ENCODE measurements at places on chromosomes 6 and 20. TPM values are rescaled to one million over a fixed set of nuclear protein-coding genes. Genes with fewer than 3 reads are reported as not detected.

The RRAGD gene
- total RNA-seq: 19.8 TPM

The RTF2 gene
- total RNA-seq: 79.2 TPM

The NOL7 gene
- total RNA-seq: 54.5 TPM

The SLC23A2 gene
- total RNA-seq: 15.1 TPM

The LPA gene
- 1.3 TPM for total RNA-seq

The MYL9 gene
- total RNA-seq: 1,833 TPM

The SIRPB2 gene
- 3.7 TPM for total RNA-seq

The AGPAT1 gene
- 88.4 TPM for total RNA-seq

DNA sequence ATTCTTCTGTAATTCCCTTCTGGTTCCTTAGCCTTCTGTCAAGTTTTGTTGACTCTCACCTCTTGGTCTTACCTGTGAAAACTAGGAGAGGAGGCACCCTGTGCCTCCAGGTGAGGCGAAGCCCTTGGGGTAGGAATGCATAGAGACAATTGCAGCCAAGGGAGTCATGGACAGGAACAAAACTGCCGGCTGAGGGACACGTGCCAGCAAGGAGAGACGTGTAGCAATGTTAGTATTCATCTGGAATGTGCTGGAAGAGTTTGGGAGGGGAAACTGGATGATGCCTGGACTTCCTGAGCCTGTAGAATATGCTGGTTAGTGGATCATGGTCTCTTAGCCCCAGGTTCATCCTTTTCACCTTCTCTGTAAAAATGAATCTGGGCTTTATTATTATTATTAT, 3.9 kb upstream of the TIAM2 start:
- no peak for DNase-seq

GRCh38 chr20:62860924-62861691, 514 bp downstream of the TCFL5 start:
- no peak for DNase-seq

DNA sequence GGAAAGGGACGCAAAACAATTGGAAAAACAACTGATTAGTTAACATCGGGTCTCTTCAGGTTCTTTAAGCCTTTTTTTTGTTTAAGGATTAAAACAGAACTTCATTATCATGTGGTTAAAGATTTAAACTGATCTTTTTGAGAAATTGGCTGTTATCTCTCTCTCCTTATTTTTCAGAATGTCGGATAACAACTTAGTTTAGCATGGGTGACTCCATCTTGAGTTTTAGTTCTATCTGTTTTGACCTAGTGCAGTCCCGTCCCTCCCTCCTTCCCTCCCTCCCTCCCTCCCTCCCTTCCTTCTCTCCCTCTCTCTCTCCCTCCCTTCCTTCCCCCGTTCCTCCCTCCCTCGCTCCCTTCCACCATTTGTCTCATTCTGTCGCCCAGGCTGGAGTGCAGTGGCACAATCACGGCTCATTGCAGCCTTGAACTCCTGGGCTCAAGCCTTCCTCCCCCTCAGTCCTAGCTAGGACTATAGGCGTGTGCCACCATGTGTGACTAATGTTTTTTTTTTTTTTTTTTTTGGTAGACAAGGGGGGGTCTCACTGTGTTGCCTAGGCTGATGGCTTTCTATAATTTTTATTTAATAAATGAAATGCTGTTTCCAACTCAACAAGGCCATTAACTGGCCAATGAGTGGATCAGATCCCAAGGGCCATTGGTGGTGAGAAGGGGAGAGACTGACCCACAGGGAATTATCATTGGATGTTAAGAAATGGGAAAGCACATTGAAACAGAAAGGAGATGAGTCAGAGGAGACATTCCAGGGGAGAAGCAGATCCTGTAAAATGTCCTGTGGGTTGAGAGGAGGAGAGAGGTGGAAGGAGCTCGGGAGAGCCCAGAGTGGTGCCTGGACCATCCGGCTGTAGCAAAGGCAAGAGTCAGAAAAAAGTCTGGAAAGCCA, 13.6 kb downstream of the BAK1 start:
- DNase-seq: no peak

- DNase-seq: no peak
Measured at GRCh38 chr20:6492271-6493055, 275.0 kb upstream of the BMP2 start.

GRCh38 chr6:129188795-129189194, 305.9 kb downstream of the LAMA2 start:
- DNase-seq: no peak

DNA sequence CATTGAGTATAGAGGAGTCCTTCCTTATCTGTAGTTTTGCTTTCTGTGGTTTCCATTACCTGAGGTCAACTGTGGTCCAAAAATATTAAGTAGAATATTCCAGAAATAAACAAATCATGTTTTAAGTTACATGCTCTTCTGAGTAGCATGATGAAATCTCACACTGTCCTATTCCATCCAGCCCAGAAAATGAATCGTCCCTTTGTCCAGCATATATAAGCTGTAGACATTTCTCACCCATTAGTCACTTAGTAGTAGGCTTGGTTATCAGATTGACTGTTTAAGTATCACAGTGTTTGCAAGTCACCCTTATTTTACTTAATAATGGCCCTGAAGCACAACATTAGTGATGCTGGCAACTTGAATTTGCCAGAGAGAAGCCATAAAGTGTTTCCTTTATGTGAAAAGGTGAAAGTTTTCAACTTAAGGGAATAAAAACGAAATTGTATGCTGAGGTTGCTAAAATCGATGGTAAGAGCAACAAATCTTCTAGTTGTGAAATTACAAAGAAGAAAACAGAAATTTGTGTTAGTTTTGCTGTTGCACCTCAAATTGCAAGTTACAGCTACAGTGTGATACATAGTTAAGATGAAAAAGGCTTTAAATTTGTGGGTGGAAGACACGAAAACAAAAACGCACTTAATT, 198.6 kb upstream of the SIM1 start:
- no peak for DNase-seq

GRCh38 chr6:127436578-127437110, 22.5 kb downstream of the KIAA0408 start:
- DNase-seq: no peak

DNA sequence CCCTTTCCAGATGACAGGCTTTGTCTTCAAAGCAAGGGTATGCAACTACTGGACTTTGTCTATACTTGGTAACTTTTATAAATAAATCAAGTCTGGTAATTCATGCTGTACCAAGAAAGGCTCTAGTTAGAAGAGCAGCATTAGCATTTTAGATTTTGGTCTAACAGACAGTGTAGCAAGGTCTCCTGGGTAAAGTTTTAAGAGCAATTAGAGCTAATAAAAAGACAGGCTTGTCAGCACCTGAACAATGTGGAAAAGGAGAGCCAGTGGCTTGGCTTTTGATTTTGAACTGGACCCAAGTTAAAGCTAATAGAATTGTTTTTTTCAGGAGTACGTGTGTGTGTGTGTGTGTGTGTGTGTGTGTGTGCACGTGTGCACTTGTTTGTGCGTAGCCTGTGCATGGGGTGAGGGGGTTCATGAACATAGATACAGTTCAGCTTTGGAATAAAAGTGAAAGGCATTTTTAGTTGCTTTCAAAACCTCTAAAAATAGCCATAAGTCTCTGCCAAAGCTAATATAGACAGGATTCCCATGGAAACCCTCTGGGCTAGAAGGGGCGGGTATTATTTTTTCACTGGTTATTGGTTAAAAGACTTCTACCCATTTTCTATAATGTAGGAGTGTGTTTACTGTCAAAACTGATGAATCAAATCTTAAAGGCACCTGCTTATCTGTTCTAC, 138.4 kb downstream of the KCNQ5 start:
- DNase-seq: no peak
